ENCODE measurements at places on chromosomes 7 and 10.

DNA sequence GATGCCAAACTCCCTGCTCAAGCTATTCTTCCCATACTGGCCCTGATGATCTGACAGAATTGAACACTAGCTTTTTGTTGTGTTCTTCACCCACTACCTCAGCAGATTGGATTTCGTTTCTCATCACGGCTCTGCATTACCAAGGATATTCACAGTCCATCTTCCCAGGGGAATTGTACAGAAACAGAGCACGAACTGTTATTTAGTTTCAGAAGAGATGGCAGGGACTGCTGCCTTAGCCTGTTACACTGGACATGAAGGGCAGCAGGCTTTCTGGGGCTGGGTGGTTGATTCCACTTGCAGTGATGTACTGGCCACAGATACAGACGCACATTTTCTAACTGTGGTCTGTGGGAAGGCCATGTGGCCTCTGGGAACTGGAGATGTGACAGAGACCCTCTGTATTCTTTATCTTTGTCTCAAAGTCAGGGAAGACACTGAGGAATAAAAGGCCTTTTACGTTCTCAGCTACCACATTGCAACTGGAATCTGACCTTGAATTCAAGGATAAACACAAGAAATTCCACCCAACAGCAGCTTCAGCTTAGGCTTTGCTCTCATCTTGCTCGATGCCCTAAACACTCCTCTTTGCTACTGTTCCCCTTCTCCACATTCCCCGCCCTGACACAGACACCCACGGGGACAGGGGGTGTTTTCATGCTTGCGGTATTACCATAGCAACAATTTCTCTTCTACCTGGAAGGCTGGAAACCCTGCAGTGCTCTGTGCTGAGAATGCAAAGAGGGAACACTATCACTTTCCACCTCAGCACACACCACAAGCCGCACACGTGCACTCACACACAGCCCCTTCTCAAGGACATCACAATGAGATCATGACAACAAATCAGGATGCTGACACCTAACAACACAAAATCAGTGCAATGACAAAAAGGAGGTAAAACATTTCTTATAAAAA lies 81.7 kb downstream of the RNF216 start:
- no peak for DNase-seq

DNA sequence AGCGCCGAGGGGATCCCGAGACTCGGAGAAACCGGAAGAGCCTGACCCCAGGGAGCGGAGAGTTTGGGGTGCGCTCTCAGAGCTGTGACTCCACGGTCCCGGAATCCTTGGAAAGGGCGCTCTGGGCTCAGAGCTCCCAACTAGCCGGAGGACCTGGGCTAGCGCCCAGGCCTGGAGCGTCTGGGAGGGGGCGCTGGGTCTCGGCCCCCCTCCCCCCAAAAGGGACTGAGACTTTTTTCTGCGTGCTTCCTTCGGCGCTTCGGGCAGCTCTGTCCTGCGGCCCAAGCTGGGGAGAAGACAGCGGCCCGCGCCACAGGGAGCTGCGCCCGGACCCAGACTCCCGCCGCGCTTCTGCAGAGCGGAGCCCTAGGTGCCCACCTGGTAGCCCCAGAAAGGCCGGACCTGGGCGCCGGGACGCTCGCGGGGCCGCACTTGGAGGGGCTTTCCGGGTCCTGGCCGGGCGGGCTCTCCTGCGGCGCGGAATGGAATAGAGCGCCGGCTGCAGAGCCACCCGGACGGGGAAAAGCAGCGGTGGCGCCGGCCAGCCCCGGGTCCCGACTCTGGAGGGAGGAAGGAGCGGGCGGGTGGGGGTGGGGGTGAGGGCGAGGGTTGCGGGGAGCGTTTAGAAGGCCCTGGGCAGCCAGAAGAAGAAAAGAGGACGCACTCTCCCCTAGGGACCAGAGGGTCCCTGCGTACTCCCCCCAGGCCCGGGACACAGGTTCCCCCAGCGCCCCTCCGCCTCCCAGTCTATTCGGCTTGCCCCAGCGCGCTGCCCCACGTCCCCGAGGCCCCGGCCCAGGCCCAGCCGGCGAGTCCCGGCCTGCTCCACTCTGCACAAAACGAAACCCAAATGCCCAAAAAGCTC lies 4.7 kb downstream of the ZNF503 start:
- DNase-seq, result no peak

DNA sequence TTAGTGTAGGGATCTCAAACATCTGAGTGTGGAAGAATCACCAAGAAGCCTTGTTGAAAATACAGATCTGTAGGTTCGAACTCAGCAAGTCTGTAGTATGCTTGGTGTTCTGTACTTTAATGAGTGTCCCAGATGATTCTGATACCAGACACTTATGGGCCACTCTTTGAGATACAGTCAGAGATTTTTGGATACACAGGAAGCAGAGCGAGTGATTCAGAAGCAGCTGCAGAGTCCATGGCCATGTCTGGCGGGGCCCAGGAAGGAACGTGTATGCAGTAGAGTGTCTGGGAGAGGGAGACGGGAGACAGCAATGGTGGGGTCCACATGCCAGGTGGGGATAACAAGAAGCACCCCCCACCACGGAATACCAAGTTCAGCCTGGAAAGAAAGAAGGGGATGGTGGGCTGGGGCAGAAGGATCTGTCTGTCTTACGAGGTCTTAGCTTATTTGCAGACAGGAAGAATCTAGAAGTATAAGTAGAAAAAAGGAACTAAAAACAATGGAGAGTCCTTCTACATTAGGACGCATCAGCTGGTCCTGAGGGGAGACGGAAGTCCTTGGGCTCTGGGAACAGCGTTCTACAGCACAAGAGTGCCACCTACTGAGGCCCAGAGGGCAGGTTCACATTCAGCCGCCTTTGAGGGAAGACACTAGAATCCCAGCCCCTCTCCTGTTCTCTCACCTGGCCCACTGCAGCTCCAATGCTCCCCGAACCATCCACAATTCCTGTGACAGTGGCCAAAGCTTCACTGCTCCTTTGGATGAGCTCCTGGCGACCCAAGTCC lies 55.4 kb downstream of the SLC37A3 start:
- DNase-seq, result no peak

DNA sequence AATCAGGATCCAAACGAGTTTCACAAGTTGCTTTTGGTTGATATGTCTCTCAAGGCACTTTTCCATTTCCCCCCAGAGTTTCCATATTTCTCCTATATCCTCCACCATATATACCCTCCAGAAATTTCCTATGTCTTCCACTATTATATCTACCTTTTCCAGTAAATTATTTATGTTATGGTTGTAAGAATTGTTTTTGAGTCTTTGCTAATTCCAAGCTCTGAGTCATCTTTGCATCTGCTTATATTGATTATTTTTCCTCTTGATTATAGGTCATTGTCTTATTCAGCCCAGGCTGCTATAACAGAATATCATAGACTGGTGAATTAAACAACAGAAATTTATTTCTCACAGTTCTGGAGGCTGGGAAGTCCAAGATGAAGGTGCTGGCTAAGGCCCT lies 12.7 kb downstream of the TACC2 start:
- DNase-seq, result no peak

DNA sequence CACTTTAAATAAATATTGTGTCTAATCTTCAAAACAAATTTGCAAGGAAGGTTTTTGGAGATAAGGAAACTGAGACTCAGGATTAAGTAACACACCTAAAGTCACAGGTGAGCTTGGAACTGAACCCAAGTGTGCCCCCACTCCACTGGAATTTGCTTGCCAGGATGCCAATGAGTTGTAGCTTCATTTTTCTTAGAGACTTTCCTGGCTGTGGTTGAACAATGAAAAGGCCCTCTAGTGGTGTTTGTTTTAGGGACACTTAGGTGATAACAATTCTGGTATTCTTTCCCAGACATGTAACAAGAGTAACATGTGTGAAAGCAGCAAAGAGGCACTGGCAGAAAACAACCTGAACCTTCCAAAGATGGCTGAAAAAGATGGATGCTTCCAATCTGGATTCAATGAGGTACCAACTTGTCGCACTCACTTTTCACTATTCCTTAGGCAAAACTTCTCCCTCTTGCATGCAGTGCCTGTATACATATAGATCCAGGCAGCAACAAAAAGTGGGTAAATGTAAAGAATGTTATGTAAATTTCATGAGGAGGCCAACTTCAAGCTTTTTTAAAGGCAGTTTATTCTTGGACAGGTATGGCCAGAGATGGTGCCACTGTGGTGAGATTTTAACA lies 1.5 kb downstream of the IL6 start:
- no peak for DNase-seq

GRCh38 chr10:130041451-130042371 lies 68.9 kb downstream of the C10orf143 start:
- DNase-seq, result no peak

DNA sequence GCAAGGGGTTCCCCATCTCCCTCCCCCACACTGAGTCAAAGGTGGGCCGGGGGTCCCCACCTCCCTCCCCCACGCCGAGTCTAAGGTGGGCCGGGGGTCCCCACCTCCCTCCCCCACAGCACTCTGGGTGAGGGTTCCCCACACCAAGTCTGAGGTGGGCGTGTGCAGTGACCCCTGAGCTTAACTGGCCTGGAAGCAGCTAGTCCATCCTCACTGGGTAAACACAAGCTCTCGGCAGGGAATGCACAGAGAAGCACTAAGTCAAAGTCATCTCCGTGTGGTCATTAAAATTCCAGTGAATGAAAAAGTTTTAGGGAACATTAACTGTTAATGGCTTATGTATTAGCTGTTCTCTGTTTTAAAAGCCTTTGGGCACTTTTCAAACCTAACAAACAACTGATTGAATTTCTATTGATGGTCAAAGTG lies 43.7 kb upstream of the PRKAR1B start:
- no peak for DNase-seq

DNA sequence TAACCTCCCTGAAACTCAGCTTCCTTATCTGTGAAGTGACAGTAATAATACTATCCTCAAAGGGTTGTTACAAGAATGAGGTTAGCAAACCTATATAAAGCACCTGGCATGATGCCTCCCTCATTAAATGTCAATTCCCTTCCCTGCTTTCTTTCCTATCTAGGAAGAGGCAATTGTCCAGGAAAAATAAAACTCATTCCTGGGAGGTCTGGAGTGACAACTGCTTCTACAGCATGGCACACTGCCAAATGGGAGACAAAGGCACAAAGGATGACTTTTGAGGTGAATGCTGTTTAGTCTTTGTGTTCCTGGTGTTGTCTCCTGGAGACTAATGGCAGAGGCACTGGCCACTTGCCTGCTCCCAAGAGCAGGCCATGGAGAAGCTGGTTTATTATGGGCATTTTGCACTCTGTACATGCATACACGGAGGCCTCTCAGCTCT lies 32.2 kb upstream of the PDE1C start:
- no peak for DNase-seq

DNA sequence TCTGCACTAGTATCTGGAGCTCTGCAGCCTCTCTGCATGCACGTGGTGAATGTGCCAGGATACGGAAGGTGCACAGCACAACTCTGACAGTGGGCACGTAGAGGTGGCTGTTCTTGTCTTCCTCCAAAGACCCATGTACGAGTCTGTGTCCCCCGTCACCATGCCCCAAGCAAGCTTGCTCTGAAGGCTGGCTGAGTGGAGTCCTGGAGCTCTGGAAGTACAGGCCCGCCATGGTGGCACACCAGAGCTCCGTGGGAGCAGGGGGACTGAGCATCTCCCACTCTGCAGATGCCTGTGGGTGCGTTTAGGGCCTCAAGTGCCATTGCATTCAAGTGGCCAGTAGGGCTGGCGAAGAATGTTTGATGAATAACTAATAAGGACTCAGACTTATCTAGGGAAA lies 17.1 kb downstream of the BCCIP start:
- DNase-seq, result no peak

- no peak for DNase-seq
Observed at GRCh38 chr10:14806318-14806717, 31.5 kb downstream of the CDNF start.

DNA sequence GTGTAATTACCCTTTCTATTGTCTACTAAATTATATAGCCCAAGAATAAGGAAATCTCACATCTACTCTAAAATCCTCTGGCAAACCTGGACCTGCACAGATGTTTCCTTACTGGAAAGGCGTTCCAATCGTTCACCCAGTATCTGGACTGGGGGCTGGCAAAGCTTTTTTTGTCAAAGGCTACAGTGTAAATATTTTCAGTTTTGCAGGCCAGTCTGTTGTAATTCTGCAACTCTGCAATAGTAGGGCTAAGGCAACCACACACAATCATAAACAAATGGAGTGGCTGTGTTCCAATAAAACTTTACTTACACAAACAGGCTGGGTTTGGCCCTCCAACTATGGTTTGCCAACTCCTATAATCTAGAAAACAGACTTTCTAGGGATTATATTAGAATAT lies 56.2 kb downstream of the GLI3 start:
- DNase-seq, result no peak

- no peak for DNase-seq
Observed at GRCh38 chr7:135970682-135971365, 6.3 kb downstream of the MTPN start.

- no peak for DNase-seq
Observed at GRCh38 chr10:48811917-48812316, 127.2 kb downstream of the WDFY4 start.

GRCh38 chr7:35374858-35375257 lies 121.0 kb upstream of the TBX20 start:
- DNase-seq, result no peak

DNA sequence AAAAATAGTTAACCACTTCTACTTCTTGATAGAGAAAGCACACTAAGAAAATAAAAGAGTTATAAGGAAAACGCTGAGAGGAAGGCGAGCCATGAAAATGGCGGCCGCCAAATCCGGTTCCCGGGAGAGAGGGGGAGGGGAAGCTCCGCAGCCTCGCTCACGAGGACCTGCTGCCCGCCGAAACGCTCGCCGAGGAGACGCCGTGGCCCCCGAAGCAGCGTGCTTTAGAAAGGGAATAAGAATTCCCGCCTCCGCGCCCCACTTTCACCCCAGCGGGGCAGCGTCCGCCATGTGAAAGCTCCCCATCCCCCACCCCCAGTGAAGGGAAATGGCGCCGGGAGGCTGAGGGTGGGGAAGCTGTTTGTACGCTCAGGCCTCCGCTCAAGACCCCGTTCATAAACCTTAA lies 505 bp downstream of the HNRNPA2B1 start:
- DNase-seq, result peak; percentile 24

- DNase-seq, result no peak
Observed at GRCh38 chr10:6769704-6770417, 189.8 kb upstream of the PRKCQ start.

DNA sequence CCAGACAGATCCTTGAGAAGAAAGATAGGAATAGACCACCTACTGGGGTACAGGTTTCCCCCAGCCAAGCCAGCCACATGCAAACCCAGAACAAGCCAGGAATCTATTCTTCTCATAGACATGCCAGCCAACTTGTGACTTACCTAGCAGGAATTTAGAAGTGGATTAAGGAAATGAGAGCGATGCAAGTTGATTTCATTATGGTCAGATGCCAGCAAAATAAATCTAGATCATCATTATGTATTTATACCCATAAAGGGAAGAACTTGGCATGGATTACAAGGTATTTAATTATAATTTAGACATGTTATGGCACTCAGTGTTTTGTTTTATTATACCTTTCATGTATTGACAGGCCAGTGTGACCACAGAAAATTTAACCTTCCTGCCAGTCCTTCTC lies 32.8 kb downstream of the SLC35G1 start:
- DNase-seq, result no peak

DNA sequence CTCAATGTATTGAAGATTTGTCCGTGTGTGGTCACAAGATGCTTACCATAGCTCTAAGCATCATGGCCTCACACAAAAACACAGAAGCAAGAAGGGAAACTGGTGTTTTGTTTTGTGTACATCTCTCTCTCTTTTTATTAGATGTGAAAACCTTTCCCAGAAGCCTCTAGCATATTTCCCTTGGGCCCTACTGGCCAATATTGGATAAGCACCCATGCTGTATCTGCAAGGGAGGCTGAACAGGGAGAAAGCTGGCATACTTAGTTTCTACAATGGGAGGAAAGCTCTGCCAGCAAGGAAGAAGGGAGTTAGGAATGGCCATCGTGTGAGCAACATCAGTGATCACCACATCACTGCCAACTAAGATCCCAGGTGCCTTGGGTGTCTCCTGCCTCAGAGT lies 9.6 kb upstream of the NAMPT start:
- no peak for DNase-seq

GRCh38 chr7:55778631-55779030 lies 83.9 kb downstream of the SEPTIN14 start:
- DNase-seq, result no peak

All from GM04504 (cell line).